ENCODE measurements at places on chromosomes 3 and 15.

GRCh38 chr15:61132211-61132610 is 96.9 kb downstream of the RORA start:
- no peak for DNase-seq

GRCh38 chr3:25493786-25494185 is 65.7 kb downstream of the RARB start:
- no peak for DNase-seq

GRCh38 chr15:39358441-39359041 is 222.3 kb upstream of the THBS1 start:
- DNase-seq: no peak

DNA sequence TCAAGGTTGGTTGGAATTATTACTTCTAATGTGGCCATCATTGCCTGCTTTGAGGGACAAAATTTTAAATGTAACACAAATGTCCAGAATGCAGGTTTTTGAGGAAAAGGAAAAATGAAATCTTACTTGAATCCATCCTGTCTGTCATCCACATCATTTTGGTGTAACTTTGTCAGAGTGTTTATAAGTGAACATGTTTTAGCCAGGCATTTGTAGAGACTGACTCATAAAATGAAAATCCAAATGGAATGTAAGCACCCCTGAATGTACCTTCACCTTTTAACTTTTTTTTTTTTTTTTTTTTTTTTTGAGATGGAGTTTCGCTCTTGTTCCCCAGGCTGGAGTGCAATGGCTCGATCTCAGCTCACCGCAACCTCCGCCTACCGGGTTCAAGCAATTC is 141.8 kb upstream of the BNIP2 start:
- DNase-seq: no peak

DNA sequence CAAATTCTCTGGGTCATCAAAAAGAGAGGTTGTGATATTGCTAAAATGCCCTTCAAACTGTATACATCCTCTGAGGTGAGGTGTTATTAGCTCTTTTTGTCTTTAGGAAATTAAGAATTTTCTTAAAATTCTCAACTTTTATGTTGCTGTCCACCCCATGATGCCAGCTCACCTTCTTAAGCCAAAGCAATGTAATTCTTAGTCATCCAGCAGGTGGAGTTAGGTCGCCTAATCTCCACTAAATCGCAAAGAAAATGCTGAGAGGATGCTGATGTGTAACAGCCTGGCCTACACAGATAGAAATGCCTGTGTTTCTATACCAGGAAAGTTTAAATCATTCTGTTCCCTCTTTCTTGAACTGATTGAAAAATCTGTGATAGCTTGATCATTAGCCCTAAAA is 770.2 kb upstream of the ALCAM start:
- peak; percentile 42 for DNase-seq

- DNase-seq: no peak
These were observed 3.1 kb downstream of the ADAMTSL3 start for GRCh38 chr15:83656943-83657528.

DNA sequence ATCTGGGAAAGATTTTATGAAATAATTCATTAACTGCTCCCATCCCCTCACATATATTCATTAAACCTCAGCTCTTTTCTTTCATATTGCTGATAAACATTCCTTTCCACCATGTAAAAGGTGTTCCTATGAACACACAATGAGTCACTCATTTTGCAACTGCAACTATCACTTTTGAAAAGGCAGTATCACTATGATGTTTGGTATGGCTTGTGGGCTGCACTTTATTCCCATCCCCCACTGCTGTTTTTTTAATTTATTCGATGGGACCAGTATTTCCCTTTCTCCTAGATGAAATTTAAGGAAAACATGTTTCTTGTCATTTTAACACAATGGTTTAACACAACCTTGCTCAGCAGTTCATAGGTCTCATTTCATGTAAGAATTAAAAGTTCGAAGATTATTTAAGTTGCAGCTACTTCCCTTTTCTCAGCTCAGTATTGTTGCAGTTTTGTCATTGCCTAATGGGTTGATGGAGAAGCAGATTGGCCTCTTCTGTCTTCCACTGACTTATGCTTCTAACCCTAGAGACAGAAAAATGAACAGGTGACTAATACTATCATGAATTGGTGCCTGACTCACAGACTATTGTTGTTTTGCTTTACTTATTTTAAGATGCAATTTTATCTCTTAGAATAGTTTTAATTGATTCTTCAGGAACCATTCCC is 280.3 kb downstream of the ZPLD1 start:
- DNase-seq: no peak

DNA sequence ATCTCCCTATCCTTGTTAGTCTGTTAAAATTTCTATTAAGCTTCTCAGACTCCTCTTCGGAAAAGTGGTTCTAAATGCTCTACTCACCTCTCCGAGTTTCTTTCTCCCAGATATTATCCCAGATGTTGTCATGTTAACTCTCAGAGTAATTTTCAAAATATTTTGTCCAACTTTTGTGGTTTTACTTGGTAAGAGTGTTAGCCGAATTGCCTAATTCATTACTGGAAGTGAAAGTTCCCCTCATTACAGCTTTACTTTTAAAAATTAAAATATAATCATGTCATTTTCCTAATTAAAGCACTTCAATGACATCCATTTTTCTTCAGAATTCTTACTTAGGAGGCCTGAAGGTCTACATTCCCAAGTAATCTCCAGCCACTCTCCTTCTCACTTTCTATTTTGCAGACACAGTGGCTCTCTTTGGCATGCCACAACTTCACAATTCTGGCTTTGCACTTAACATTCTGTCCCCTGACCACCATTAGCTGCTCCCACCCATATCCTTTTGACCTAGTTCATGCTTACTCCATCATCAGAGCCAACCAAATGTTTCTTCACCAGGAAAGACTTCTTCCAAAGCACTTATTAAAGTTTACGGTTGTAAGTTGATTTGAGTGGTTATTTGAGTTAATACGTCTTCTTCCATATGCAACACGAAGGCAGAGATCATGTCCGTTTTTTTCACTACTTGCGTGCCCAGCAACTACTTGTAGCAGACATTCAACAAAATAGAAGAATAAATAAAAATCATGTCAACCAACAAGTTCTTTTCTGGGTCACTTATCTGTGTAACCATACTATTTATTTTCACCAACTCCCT is 10.2 kb upstream of the TIPARP start:
- DNase-seq: no peak

DNA sequence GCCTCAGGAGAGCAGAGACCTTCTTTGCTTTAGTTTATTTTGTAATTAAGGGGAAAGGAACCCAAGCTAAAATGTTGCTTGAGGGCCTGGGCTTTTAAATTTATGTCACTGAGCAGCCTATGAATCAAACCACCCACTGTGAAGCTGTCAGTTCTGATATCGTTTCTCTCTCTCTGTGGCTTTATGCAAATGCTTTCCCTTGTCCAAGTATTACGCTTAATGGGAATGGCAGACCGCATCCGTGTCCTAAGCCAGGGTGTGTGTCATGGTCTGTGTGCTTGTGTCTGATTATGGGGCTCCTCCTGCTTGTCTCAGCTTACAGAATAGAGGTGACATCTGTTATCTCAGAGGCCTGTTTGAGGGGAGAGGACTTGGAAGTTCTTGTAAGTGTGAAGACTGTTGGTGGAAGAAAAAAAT is 82.4 kb downstream of the EBLN2 start:
- no peak for DNase-seq

DNA sequence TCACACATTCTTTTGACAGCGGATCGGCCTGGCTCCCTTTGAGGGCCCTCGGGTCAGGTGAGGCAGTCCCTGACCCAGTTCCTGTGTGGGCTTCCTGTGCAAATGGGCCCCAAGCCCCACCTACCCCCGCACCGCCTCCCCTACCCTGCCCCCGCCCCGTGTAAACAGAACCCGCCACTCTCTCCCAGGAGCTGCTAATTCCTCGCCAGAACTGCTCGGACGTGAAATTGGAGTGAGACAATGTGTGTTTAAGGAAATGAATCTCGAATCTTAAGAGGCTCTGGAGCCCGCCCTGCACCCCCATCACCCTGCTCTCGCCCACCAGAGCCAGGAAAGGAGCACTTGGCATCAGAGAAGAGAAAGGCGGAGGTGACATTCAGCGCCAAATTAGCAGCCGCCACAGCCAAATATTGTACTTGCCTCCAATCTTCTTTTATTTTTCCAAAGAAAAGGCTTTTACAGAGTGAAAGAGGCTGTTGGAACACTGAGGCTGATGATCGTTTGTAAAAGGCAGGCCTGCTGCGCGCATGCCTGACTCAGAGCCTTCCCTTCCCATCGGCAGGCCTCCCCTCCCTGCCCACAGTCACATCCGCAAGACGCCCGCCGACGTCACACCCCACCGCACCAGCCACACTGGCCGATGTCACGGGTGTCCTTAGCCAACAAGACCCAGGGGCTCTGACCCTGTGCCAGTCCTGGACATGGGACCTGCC is 53.1 kb downstream of the CACNA2D2 start:
- DNase-seq: peak; percentile 85

- no peak for DNase-seq
These were observed 66.2 kb downstream of the CORO2B start for GRCh38 chr15:68644996-68645395.

- no peak for DNase-seq
These were observed 84.3 kb downstream of the MB21D2 start for GRCh38 chr3:192833177-192833890.

DNA sequence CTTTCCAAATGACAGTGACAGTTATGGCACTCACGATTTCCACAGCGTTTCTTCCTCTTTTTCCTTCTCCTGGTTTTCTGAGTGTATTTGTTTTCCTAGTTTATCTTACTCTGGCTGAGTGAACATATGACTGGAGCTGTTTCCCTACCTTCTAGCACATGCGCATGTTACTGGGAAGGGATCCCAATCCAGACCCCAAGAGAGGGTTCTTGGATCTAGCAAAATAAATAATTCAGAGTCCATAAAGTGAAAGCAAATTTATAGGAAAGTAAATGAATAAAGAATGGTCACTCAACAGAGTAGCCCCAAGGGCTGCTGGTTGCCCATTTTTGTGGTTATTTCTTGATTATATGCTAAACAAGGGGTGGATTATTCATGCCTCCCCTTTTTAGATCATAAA is 23.8 kb downstream of the METTL6 start:
- no peak for DNase-seq

- no peak for DNase-seq
These were observed 50.5 kb downstream of the TNFAIP8L3 start for GRCh38 chr15:51044037-51044727.

GRCh38 chr3:22353126-22353525 is 602.1 kb upstream of the ZNF385D start:
- no peak for DNase-seq

GRCh38 chr3:101676216-101676764 is 642 bp downstream of the ZBTB11 start:
- DNase-seq: peak; percentile 94

DNA sequence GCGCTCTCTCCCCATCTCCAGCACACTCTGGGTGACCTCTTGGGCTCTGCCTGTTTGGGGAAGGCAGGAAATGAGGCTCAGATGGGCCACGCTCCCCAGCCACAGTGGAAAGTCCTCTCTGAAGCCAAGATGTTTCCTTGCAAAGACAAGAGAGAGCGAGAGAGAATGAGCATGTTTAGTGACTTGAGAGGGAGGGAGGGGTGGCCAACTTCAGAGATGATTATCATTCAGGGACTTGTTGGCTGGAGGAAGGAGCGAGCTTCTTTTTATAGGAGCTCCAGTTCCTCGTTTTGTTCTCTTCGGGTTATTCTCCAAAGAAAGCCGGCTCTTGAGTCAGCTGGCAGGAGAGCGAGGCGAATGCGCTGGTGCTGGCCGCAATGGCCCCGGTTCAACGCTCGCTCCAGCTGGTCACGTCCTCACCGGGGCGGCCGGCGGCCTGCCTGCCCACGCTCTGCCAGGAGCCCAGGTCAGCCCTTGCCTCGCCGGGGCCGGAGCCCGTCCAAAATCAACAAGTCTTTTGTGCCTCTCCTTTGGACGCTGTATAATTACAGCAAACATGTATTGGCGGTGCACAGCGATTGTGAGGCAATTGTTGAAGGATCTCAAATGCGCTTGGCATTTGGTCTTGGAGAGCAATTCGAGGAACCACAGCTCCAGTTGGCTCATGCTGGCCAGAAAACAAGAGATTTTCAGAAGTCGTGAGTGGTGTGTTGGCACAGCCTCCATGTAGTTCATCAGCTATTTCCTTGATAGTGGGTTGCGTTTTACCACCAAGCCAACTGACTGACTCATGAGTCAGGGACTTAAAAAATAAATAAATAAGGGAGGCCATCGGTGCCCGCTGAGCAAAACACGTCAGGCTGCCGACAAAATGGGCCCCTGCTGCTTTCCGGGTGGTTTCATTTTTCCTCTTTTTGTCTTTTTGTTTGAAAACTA is 288.6 kb downstream of the UACA start:
- DNase-seq: peak; percentile 52

GRCh38 chr3:73024836-73025235 is 28.2 kb downstream of the PPP4R2 start:
- DNase-seq: no peak

DNA sequence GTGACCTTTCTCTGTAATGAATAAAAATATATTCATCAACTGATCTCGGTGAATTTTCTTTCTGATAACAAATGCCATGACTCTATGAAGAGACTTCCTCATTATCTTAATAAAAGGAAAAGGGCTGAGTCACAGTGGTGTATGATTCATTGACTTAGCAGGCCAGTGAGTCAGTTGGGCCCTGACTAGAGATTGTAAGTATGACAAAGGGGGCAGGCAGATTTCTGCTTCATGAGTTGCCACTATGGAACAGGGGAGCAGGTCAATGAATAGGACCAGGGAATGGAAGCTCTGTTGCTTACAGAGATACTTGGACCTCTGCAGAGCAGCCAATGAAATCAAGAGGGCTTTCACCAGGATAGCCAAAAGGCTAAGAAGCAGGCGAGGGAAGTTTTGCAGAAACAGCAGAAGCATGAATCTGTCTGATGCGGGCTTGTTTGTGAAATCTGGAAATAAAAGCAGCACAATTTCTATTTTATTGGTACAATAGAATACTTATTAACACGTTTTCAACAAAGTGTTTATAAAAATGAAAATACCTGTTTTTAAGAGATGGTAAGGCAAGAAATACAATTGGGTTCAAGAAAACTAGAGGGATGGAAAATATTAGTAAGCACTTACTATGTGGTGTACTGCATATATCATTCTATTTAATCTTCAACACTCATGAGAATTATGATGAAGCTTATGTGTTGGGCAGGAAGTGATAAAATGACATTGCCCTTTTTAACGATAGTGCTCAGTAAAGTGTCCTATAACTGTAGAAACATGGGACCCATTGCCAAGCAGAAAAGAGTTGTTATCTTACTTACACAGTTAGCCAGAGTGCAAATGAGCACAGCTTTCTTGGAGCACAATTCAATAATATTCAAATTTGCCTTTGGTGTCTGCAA is 169.8 kb upstream of the MYRIP start:
- peak; percentile 22 for DNase-seq

GRCh38 chr3:149845570-149846244 is 32.7 kb downstream of the RNF13 start:
- no peak for DNase-seq

GRCh38 chr15:35925275-35926006 is 379.5 kb upstream of the DPH6 start:
- no peak for DNase-seq

GRCh38 chr3:97744289-97744688 is 20.3 kb upstream of the ARL6 start:
- no peak for DNase-seq

DNA sequence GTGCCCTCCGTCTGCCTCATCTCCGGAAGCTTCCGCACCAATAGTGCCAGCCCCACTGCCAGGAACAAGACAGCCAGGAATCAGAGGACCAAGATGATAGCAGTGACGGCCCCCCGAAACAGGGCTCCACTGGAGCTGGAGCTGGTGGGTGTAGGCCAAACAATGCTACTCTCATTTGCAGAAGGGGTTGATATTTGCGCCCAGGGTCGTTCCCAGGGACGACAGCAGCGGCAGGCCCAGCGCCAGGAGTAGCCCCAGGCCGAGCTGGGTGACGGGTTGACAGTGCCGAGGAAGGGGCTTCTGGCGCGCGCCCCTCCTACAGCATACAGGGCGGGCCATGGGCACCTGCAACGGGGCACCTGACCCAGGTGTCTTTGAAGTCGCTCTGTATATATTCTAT is 301.4 kb downstream of the CNTN6 start:
- DNase-seq: no peak
